Stimulated activated CD4-positive, alpha-beta T cell treated with anti-CD3 and anti-CD28 coated beads, Interleukin-4, amount 100 ng/mL, for 4 hours (primary cell): ENCODE measurements at places on chromosomes 4 and X.

DNA sequence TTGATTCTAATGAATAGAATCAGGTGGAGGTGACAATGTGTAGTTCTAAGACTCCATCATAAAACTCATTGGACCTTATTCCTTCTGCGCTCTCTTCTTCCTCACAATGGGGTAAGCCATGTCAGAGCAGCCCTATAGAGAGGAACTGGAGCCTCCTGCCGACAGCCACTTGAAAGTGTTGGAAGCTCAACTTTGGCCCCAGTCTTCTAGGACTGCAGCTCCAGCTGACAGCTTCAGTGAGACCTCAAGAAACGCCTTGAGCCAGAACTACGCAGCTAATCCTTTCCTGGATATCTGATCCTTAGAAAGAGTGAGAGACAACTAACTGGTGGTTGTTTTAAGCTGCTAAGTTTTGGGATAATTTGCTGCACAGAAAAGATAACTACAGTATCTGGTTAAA lies 22.1 kb upstream of the ADH7 start:
- no peak for DNase-seq

DNA sequence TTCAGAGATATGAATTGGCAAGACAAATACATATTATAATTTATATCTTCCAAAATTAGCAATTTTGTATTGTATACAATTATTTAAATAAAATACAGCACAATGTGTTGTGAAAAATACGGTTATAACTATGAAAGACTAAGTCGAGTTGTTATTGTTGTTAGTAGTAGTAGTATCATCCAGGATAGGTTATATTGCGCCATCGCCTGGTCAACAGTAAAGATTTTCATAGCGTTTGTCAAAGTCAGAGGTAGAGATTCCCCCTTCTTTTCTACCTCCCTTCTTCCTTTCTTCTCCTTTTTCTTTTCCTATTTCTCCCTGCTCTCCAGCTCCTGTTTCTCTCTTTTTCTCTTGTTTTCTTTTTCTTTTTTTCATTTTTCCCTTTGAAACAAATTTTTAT lies 499.1 kb upstream of the EPHA5 start:
- no peak for DNase-seq

GRCh38 chr4:85823295-85823694 lies 348.3 kb downstream of the ARHGAP24 start:
- DNase-seq, result no peak

- no peak for DNase-seq
These were observed 283.2 kb upstream of the CPEB2 start for GRCh38 chr4:14719053-14719452.

DNA sequence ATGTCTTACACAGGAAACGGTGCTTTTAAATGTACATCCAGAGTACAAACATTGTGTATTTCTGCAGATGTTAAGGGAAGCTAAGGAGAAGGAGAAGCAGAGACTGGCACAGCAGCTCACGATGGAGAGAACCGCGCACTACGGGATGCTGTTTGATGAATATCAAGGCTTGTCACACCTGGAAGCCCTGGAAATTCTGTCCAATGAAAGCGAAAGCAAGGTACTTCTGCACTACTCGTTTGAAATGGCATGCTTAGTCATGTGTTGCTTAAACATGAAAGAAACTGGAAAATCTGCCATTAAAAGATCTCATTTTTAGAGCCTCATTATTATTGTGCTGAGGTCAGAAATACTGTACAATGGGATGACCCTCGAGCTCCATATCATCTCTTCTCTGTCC lies 47.2 kb downstream of the FAM114A1 start:
- DNase-seq, result no peak

GRCh38 chrX:153400146-153401132 lies 711 bp downstream of the PNMA6E start:
- DNase-seq, result peak; percentile 55

DNA sequence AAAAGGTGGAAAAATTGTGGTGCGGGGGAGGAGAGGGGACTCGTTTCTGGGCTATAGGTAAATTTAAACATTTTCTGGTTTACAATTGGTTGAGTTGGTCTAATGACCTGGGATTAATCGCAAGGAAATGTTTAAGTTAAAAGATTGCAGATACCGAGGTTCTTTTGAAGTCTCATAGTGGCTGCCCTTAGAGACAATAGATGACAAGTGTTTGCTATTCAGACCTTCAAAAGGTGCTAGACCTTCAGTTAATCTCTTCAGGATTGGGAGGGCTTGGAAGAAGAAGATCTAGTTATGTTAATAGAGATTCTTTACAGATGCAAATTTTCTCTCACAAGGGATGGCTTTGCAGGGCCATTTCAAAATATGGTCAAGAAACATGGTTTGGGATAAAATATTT lies 2286.1 kb upstream of the AGA start:
- DNase-seq, result no peak

GRCh38 chr4:111717921-111718320 lies 427.3 kb upstream of the FAM241A start:
- no peak for DNase-seq

DNA sequence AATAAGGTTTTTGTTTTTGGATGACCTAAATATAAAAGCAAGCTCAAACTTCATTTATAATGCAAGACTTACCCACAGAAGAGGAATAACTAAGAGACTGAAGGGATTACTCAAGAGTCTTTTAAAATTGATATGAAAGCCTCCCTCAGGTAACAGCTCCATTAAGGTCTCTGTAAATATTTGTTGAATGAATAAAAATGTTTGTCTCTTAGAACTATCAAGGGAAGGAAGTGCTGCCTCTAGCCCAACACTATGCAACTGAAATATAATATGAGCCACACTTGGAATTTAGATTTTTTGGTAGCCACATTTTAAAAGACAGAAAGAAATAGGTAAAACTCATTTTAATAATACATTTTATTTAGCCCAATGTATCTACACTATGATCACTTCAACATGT lies 127.8 kb downstream of the SH3RF1 start:
- no peak for DNase-seq

- no peak for DNase-seq
These were observed 340.7 kb downstream of the DHX15 start for GRCh38 chr4:24243641-24244040.

DNA sequence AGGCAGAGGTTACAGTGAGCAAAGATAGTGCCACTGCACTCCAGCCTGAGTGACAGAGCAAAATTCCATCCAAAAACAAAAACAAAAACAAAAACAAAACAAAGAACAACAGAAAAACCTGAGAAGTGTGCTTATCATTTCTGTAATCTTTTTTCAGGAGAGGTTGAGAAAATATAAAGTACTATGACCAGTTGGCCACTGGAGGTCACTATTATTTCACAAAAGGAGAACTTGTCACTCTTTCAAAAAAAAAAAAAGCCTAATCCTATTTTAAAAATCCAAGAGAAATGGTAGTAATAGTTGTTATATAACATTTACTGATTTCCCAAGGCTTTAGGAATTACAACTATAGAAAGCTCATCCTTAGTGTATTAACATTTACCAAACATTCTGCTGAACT lies 24.9 kb upstream of the RNF150 start:
- no peak for DNase-seq

- no peak for DNase-seq
These were observed 44.2 kb downstream of the EVC start for GRCh38 chr4:5755161-5755560.

GRCh38 chr4:184854673-184855072 lies 28.9 kb upstream of the ACSL1 start:
- no peak for DNase-seq

- no peak for DNase-seq
These were observed 8.9 kb upstream of the HAND2 start for GRCh38 chr4:173538909-173539445.

DNA sequence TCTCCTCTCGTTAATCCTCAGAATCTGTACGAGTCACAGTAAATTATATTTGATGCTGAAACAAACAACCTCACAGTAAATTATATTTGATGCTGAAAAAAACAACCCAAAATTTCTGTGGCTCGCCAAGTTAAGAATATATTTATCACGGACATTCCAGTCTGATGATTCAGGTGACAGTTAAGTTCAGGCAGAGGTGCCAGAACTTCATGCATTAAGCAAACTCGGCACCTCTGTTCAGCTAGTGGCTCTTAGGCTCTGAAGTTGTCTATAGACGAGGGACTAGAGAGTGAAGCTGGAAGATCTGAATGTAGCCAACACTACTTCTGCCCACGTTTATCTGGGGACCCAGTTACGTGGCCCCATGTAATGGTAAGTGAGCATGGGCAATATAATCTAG lies 132.2 kb upstream of the AGA start:
- no peak for DNase-seq

DNA sequence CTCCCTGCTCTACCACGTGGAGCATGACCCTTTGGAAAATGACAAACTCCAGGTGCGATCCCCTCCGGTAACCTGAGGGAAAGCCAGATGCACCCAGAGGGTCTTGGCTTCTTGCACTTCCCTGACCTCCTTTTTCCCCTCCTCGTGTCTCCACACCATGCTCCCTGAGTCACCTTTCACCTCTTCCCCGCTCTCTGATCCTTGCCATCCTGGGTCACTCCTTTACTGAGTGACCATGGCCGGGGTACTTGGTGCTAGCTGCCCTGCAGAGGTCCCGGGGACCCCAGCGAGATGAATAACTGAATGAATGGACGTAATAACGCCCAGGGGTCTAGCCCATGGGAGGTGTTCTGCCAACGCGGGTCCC lies 401 bp upstream of the ZFP92 start:
- DNase-seq, result no peak

DNA sequence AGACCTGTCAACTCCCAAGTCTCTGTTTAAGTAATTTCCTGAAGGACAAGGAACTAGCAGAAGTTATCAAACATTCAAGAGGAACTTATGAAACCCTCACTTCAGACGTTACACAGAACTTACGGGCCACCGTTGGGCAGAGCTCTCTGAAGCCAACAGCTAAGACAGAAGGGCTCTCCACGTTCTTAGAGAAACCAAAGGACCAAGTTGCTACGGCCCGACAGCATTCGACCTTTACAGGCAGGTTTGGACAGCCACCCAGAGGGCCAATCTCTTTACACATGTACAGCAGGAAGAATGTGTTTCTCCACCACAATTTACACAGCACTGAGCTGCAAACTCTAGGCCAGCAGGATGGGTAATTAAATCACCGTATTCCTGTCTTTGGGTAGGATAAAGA lies 705.1 kb upstream of the GRID2 start:
- no peak for DNase-seq

- no peak for DNase-seq
These were observed 306.3 kb upstream of the PCDH7 start for GRCh38 chr4:30413915-30414314.

- DNase-seq, result no peak
These were observed 147.4 kb downstream of the COL25A1 start for GRCh38 chr4:109155084-109155483.

DNA sequence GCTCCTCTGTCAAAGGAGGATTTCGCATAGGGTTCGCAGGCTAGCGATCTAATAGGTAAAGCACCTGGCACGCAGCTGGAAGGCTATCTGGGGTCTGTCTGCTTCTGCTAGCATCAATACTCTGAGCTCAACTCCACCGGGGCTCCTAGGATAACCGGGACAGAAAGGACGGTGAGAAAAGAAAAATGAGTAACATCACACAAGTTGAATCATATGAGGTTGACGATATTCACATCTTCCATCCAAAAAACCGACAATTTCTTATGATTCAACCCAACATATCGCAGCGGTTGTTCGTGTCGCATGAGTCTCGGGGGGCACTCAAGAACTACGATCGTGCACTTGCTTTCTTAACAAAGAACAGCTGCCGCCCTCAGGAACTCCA lies 1.8 kb downstream of the PROM1 start:
- DNase-seq, result no peak

DNA sequence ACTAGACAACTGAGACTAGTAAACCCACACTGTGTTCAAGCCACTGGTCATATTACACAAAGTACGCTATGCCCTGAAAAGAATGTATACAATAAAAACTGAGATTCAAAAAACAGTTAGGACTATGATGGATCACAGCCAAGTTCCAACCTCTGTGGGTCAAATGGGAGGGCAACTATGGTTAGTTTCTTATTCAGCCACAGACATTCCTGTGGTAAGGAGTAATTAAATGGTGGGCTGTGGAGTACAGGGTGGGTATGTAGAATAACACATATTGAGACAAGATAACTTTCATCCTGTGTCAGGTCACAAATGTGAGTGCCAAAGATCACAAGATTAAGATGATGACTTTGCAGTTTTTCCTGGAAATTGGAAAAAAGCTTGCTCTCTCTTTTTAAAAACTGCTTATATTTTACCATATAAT lies 167.2 kb downstream of the NPNT start:
- DNase-seq, result no peak

- no peak for DNase-seq
These were observed 26.0 kb downstream of the MANBA start for GRCh38 chr4:102734591-102735385.

- DNase-seq, result peak; percentile 72
These were observed 5.6 kb upstream of the KANTR start for GRCh38 chrX:53088136-53088974.

- no peak for DNase-seq
These were observed 720 bp upstream of the STK26 start for GRCh38 chrX:132022198-132022966.

GRCh38 chr4:144970597-144970996 lies 127.4 kb downstream of the ANAPC10 start:
- DNase-seq, result no peak

DNA sequence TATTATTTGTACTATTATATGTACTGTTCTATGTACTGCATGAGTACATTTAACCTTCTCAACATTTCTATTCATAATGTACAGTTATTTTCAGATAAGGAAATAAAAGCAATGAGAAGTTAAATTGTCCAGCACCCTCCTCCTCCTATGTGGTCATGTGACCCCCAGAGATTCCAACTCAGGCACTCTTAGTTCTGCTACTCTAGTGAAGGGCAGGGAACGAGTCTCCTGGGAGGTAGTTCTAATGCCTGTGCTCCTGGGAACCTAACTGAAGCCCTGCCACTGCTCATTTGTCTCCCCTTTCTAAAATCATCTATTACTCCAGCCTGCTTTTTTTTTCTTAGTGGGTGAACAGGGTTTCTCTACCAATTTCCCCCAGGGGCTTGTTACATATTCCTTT lies 105.9 kb upstream of the GPRIN3 start:
- no peak for DNase-seq

DNA sequence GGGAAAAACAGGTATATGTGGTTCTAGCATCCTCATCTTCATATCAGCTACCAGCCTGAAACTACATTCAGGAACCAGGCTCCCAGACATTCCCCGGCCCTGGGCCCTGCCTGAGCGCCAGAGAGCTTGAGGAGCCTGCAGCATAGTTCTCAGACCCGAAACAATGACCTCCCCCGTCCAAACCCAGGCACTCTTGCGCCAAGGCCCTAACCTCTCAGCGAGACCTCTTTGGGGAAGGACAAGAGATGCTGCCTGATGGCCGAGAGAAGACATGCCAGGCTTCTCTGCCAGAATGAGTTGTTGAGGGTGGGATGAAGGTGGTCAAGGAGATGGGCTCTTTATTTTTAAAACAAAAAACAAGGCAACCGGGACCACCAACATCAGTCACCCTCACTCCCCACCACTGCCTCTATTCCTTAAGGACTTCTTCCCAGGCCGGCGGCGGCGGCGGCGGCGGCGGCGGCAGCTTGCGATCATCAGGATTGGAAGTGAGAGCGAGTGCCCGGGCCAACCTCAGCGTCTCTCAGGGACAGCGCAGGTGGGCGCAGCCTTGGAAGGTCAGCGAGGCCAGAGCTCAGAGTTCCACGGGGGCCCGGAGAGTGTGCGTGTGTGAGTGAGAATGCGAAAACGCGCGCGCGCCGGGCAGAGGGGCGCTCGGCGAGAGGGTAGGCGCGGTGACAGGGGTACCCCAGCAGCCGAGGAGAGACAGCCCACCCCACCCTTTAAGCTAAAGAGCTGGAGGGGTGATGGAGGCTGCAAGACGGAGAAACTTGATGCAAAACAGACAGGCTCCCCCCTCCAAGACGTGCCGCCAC lies 601 bp downstream of the INPP4B start:
- peak; percentile 15 for DNase-seq
